ENCODE measurements at places on chromosomes 1 and 21.

DNA sequence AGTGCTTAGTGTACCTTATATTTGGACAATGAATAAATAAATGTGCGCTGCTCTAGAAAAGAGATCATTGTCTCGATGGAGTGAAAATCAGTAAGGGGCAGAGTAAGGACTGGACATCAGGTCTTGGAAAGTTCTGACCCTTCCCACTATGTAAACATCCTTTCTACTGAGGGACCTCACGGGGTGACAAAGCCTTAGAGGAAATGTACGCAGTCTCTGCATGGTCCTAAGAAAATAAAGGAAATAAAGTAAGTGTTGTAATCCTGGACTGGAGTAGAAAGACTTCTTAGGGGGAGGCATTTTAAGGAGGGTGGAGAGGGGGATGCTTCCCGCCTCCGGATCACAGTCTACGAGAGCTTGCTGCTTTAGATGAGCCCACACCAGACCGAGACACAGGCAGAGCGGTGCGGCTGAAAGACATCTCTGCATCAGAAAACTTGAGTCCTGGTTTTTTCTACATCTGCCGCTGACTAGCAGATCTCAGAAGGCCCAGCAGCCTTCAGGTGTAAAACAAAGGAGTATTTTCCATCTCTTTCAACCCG, 22.3 kb upstream of the GPR137B start:
- DNase-seq, result no peak

GRCh38 chr1:162560303-162561036, 1.1 kb upstream of the UAP1 start:
- no peak for DNase-seq

DNA sequence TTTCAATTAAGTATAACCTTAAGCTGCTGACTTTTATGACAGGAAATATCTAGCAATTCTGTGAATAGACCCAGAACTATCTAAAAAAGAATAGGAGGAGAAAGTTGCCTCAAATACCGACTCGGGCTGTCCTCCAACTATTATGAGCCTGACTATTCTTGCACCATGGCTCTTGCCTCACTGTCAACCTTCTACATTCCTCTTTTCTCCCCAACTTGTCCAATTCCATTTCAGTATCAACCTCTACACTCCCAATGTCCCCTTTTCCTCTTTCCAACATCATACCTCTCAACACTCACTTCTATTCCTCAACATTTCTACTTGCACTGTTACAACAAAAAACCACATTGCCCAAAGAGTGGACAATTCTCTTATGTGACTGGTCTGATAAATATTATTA, 2.3 kb downstream of the ZZZ3 start:
- DNase-seq, result no peak

- DNase-seq, result no peak
These were observed 41.7 kb downstream of the PTGFRN start for GRCh38 chr1:116951200-116951935.

GRCh38 chr1:241611063-241611462, 29.1 kb downstream of the CHML start:
- no peak for DNase-seq

DNA sequence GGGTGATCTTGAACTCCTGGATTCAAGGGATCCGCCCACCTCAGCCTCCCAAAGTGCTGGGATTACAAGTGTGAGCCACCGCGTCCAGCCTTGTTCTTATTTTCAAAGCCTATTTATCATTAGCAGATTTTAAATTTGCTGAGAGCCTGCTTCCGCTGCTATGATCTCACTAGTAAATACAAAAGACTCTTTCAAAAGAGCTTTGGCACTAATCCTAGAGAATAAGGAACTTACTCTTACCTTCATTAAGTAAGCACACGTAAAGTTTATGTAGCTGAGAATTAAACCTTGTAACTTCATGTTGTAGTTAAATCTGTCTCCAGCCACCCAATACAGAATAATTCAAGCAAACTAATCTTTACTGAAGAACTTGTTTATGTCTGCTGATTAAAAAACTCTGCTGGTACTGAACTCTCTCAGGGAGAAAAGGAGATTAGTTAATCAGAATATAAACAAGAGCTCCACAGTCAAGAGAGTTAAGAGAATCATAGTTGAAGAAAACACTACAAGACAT, 72.3 kb downstream of the RUSC1 start:
- no peak for DNase-seq

- DNase-seq, result no peak
These were observed 256.8 kb downstream of the TOMM20 start for GRCh38 chr1:234871710-234872271.

DNA sequence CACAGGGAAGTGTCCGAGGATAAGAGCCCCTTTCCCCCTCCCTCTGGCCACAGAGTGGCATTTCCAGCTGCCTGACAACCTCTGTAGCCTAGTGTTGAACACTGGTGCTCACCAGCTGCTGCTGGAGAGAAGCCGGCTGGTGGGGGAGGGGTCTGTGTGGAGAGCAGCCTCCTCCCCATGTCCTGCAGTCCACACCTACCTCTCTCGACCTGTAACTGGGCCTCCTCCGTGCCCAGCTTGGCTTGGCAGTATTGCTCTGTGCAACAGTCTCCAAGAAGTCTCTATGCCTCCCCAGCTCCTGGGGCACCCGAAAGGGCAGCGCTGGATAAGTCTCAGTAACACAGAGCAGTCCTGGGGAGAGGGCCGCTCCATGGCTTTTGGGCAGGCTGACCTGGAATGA, 17.0 kb downstream of the PAPPA2 start:
- no peak for DNase-seq

DNA sequence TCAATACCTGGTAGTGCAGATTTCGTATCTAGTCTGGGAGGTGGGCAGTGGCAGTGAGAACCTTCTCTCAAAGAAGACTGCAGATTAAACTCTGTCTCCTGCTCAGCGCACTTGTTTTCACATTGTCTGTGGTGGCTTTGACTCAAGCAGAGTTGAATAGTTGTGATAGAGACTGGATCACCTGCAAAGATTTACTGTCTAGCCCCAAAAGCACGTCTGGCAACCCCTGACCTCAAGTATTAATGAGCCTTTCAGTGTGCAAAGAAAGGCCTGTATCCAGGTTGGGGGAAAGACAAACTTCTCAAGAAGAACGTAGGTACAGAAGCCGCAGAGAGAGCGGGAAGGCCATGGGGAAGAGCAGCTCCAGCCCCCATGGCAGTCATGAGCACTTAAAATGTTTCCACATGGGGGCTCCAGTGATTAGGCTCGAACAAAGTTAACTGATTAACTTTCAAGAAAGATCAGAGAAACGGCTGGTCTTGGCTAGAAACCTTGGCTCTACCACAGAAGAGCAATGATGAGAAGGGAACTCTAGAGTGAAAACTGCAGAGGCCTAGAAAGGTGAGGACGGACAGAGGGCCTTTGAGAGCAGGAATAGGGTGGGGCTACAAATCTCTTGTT, 15.2 kb downstream of the HENMT1 start:
- no peak for DNase-seq

GRCh38 chr1:213269829-213270228, 218.8 kb downstream of the RPS6KC1 start:
- DNase-seq, result no peak

GRCh38 chr1:113141650-113142473, 68.9 kb downstream of the LRIG2 start:
- DNase-seq, result no peak

DNA sequence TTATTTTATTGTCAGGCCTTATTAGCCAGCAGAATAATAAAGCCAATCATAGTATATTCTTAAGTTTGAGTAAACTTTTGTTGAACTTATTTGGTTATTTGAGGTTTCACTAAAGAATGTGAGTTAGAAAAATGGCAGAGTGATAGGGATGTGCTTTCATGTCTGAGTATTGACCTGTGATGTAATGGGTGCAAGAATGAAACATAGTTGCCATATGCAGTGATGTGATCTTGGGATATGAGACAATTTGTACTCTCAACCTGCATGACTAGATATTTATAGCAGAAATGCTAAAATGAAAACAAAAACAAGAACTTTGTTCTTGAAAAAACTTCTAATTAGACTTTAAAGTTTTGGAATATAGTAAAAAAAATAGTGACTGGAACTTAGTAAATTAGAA, 97.9 kb downstream of the DISP1 start:
- no peak for DNase-seq

GRCh38 chr1:86201311-86201710, 44.7 kb upstream of the COL24A1 start:
- DNase-seq, result no peak

DNA sequence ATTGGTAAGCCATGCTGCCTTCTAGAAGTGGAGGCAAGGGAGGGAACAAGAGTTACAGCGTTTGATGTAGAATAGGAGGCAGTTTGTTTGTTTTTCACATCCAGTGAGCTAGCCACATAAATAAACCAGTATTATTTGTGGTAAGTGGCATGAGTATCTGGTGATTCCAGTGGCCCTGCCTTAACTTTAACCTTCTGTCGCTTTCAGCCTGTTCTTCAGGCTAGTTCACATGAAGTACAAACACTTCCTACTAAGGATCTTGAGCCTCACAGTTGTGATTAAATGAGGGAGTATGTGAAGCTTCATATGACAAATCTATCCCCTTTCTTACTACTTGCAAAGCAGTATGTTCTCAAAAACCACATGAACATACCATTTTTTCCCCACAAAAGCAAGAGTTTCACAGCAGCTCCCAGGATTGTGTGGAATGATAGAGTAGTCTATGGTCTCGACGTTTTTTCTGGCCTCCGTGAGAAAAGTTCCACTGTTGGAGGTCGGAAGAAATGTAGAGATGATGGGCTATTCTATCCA, 59.5 kb downstream of the PHACTR4 start:
- no peak for DNase-seq

DNA sequence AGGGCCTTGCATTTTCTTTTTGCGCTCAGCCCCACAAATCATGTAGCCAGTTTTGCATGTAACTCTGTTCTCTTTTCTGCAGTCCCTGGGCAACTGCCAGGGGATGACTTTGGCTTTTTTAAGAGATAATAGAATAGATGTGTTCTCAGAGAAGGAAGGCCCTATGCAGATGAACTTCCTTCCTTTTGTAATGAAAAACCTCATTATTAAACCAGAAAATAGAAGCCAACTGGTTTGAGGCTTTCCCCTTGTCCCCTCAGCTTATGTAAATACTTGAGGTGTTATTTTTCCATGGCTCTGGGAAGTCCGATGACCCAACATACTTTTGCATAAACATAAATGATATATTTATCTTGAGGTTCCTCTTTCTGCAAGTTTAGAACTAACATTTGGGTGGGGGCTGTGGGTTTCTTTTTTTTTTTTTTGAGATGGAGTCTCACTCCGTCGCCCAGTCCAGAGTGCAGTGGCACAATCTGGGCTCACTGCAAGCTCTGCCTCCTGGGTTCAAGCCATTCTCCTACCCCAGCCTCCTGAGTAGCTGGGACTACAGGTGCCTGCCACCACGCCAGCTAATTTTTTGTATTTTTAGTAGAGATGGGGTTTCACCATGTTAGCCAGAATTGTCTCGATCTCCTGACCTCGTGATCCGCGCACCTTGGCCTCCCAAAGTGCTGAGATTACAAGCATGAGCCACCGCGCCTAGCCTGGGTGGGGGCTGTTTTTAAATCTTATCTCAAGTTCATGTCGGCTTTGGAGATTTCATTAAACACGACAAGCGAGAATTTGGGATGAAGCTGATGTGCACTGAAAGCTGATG, 14.4 kb upstream of the FCRL5 start:
- DNase-seq, result no peak

DNA sequence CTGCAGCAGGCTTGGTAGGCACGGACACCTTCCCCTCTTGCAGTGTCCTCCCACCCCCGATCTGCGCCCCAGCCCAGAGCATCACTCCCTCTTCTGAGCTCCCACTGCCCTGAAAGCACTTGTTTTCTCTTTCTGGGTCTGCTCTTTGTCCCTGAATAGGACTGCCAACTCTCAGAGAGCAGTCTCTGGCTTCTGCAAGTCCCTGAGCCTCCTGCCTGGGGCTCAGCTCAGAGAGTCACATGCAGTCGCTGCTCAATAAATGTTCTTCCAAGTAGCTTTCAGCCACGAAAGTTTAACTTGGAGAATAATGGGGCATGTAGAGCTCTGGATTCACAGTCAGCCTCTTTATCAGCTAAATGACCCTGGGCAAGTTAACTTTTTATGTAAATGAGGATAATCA, 205.6 kb downstream of the HIVEP3 start:
- no peak for DNase-seq

DNA sequence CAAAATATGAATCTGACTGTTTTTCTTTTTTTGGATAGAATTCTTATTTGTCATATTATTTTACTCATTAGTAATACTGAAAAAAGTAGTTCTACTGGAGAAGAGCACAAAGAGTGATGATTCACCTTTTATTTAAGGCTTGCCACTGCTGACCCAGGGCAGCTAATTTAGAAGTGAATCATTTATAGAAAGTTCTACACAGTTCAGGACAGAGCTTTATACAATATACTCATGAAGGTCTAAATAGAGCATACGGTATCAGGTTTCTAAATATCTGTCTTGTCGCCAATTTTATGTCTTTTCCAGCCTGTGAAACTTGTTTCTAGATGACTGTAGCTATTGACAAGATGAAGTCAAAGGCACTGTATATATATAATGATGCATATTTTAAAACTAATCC, 25.0 kb downstream of the GIPC2 start:
- DNase-seq, result no peak

DNA sequence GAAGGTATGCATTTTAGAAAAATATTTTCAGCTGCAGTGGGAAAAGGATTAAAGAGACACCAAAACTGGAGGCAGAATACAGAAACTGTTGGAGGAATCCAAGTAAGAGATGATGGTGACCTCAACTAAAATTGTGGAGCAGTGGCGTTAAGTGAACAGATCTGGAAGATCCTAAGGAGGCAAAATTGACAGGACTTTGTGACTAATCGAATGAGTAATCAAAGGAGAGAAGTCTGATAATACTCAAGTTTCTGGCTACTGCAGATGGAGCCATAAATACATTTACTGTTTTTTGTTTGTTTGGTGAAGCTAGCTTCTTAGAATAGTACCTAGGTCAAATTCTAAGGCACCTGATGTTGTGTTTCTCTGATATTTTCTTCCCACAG, 3.1 kb downstream of the CTBS start:
- no peak for DNase-seq

DNA sequence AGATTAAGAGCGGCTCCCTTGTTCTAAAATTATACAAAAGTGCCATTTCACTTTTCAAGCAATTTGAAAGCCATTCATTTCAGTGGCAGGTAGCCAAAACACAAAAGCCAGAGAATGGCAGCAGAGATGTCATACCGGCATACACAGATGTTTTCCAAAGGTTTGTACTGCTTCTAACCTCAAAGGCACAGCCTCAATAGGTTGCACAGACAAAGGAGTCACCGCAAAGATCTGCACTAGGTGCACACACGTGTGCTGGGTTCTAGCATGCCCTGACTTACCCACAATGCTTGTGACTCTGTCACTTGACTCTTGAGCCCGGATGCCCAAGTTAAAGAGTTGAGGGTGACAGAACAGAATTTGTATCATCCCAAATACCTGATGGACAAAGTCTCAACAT, 448.9 kb upstream of the ADGRL2 start:
- no peak for DNase-seq

- DNase-seq, result no peak
These were observed 13.9 kb upstream of the CNR2 start for GRCh38 chr1:23927097-23927496.

DNA sequence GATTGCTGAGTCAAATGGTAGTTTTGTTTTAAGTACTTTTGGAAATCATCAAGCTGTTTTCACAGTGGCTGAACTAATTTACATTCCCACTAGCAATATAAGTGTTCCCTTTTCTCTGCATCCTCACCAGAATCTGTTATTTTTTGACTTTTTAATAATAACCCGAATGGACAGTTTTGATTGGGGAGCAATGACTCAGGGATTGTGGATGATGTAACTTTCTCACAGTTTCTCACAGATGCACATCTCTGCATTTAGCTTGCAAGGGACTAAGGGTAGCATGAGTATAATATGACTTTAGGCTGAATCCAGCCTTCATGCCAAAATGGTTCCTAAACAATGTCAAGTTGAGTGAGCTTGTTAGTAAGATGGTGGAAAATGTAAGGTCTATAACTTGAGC, 90.2 kb downstream of the C4BPA start:
- DNase-seq, result no peak

Data from amygdala (tissue), 56 donors.